Common myeloid progenitor, CD34-positive (primary cell): ENCODE measurements at places on chromosomes 16 and 17.

- no peak for DNase-seq
These were observed 249.9 kb downstream of the FOXL1 start for GRCh38 chr16:86828202-86828601.

DNA sequence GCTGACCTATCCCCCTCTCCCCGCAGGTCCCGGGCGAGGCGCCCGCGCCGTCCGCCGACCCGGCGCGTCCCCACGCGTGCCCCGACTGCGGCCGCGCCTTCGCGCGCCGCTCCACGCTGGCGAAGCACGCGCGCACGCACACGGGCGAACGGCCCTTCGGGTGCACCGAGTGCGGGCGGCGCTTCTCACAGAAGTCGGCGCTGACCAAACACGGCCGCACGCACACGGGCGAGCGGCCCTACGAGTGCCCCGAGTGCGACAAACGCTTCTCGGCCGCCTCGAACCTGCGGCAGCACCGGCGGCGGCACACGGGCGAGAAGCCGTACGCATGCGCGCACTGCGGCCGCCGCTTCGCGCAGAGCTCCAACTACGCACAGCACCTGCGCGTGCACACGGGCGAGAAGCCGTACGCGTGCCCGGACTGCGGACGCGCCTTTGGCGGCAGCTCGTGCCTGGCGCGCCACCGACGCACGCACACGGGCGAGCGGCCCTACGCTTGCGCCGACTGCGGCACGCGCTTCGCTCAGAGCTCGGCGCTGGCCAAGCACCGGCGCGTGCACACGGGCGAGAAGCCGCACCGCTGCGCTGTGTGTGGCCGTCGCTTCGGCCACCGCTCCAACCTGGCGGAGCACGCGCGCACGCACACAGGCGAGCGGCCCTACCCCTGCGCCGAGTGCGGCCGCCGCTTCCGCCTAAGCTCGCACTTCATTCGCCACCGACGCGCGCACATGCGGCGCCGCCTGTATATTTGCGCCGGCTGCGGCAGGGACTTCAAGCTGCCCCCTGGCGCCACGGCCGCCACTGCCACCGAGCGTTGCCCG, 10.3 kb downstream of the ZNF771 start:
- peak; percentile 95 for DNase-seq

- DNase-seq = no peak
These were observed 80.8 kb downstream of the ZDHHC7 start for GRCh38 chr16:84930298-84931106.

GRCh38 chr16:28207399-28207798, 4.4 kb downstream of the XPO6 start:
- no peak for DNase-seq

DNA sequence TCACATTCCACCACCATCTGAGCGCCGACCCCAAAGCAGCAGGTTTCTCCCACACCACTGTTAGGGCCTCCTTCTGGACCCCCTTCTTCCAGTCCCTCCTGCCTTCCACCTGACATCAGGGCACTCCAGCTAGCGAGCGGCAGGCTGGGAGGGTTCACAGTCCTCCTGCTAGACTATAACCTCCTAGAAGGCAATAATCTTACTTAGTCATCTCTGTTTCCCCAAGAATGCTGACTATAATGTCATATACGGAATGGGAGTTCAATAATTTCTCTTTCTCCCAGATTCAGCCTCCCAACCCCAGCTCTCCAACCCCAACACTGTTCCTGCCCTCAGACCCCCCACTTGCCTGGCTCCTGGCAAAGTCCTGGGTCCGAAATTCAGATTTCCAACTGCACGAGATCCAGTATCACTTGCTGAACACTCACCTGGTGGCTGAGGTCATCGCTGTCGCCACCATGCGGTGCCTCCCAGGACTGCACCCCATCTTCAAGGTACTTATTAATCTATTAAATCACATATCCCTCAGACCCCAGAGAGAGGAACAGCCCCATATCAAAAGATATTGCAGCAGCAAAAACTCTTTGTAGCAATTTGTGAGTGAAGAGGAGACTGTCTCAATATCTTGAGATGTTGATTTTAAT, 5.6 kb downstream of the ALOX12 start:
- DNase-seq = peak; percentile 65

- no peak for DNase-seq
These were observed 119.0 kb downstream of the MYO1D start for GRCh38 chr17:32757963-32758362.

GRCh38 chr16:58889516-58889915, 155.4 kb upstream of the GOT2 start:
- no peak for DNase-seq
